Hematopoietic multipotent progenitor cell (in vitro differentiated cells): ENCODE measurements at places on chromosomes 5 and 9.
A peak's percentile ranks its signal among the peaks of the same experiment; 100 is the strongest.

GRCh38 chr9:84296146-84296843 lies 44.3 kb downstream of the SLC28A3 start:
- DNase-seq, result no peak

DNA sequence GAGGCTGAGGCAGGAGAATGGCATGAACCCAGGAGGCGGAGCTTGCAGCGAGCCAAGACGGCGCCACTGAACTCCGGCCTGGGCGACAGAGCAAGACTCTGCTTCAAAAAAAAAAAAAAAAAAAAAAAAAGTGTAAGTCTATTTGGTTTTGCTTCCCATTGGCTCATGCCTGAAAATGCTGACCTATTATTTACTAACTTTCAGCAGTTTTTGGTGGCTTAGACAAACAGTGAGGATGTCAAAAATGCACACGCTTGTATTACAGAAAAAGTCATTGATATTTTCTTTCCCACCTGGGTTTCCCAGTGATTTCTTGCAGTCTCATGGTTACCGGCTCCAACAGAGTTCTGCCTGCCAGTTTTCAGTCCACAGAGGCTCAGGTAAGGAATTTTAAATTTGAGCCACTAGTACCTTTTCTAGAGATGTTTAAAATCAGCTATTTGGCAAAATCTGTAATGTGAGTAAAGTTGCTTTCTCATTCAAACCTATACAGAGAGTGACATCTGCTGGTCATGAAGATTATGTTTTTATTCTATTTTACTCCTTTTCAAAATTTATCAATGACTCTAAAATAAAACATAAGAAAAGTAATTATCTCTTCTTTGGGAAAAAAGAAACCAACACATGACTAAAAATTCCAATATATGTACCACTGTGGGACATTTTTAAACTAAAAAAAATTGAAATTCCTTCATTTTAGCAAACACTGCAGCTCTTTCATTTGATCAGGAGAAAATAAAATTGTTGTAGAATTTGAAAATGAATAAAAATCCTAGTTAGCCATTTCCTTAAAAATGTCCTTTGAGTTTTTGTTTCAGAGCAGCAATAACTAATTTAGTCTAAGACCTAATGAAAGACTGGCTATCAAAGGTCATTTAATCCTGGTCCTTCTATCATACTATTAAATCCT lies 8.8 kb downstream of the FAM200C start:
- DNase-seq, result peak; percentile 58

DNA sequence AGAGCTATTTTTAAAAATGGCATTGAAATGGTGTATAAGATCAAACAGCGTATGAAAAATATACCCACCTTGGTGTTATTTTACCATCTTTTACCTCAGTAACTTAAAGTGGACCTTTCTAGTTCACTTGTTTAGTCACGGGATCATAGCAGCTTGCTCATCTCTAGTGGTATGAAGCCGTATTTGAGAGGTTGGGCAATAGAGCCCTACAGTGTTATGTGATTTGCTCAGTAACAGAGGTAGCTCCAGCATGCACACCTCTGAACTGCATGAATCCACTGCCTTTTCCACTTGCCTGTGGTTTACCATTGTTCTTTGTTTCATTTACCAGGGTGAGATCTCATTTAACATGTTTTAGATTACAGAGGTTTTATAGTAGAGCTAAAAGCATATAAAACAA lies 134.4 kb downstream of the ATG10 start:
- no peak for DNase-seq

DNA sequence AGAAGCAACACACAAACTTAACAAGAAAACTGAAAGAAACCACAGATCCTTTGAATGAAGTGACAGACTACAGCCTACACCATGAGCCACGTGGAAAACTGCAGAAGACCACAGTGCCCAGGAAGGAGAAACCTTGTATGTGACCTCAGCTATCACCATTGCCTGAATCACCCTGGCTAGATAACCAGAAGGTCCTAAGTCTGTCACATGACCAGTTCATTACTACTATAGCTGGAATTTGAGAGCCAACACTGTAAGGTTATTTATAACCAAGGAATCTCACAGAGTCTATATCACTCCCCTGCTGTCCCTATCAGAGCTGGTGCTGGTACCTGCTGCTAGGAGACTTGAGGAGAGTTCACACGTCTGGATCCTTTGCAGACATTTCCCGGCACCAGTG lies 90.3 kb upstream of the FBXL17 start:
- no peak for DNase-seq

GRCh38 chr9:131678499-131679111 lies 61.3 kb downstream of the RAPGEF1 start:
- no peak for DNase-seq

- DNase-seq, result no peak
Measured at GRCh38 chr5:163758283-163758711, 252.9 kb downstream of the MAT2B start.
